CD8-positive, alpha-beta memory T cell (primary cell): ENCODE measurements at places on chromosomes 7 and 10. TPM values are rescaled to one million over a fixed set of nuclear protein-coding genes. Genes with fewer than 3 reads are reported as not detected.

The DENND2A gene
- not detected for total RNA-seq

The CHRM2 gene
- not detected for total RNA-seq

The H2BK1 gene
- total RNA-seq, result 0.57 TPM

The ADO gene
- 39.4 TPM for total RNA-seq

The LBX1 gene
- total RNA-seq, result not detected

The SPDYE2B gene
- not detected for total RNA-seq

The PDK4 gene
- total RNA-seq, result 1.2 TPM

GRCh38 chr7:1151156-1151555 is 8.8 kb downstream of the ZFAND2A start:
- peaks cover 23% of the 10 kb centered on the region for H3K36me3 ChIP-seq
- no peak overlapping the region for H3K4me3 ChIP-seq
- H3K4me1 ChIP-seq, result no peaks in the 10 kb centered on the region
- H3K27me3 ChIP-seq, result no peaks in the 10 kb centered on the region

DNA sequence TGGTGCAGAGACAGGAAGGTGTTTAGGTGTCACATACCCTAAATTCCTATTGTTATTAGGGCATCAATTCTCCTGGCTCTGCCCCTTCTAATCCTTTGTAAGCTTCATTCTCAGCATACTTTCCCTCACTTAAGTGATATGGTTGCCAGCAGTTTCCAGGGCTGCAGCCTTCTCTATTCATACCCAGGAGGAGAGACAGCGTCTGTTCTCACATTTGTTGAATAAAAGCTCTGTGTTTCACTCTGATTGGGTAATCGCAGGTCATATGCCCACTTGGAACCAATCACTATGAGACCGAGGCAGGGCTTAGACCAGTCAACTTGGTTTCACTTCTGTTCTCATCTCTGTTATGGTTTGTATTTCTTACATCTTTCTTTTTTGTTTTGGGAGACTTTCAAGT is 109.6 kb upstream of the MTPN start:
- H3K27ac ChIP-seq, result no peak overlapping the region
- H3K36me3 ChIP-seq, result no peaks in the 10 kb centered on the region
- H3K27me3 ChIP-seq, result no peaks in the 10 kb centered on the region
- DNase-seq, result no peak

DNA sequence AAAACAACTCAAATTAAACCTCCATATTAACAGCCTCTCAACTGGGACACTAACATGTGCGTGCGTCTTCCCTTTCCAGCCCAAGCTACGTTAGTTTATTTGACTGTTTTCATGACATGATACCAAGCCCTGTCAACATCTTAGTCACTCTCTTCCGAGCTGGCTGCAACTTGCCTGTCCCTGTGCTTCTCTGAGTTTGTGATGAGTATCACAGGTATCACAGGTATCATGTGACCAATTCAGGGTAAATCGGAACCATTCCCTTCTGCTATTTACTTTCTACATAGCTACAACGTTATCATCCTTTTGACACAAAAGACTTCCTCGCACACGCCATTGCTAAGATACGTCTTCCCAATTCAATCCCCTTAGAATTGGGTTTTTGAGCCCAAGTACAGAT is 70.2 kb downstream of the CAV1 start:
- peaks cover 3% of the 10 kb centered on the region for H3K27me3 ChIP-seq
- H3K4me1 ChIP-seq, result no peaks in the 10 kb centered on the region
- H3K4me3 ChIP-seq, result no peak overlapping the region

- no peak overlapping the region for H3K27ac ChIP-seq
- no peaks in the 10 kb centered on the region for H3K27me3 ChIP-seq
- H3K36me3 ChIP-seq, result no peaks in the 10 kb centered on the region
- no peaks in the 10 kb centered on the region for H3K4me1 ChIP-seq
- DNase-seq, result no peak
- no peak overlapping the region for H3K4me3 ChIP-seq
Observed at GRCh38 chr7:6917258-6917657, 91.2 kb upstream of the CCZ1B start.

- no peaks in the 10 kb centered on the region for H3K27me3 ChIP-seq
- no peaks in the 10 kb centered on the region for H3K4me1 ChIP-seq
- H3K4me3 ChIP-seq, result no peak overlapping the region
- no peaks in the 10 kb centered on the region for H3K36me3 ChIP-seq
- H3K27ac ChIP-seq, result no peak overlapping the region
Observed at GRCh38 chr7:118573085-118573484, 348.6 kb downstream of the ANKRD7 start.

DNA sequence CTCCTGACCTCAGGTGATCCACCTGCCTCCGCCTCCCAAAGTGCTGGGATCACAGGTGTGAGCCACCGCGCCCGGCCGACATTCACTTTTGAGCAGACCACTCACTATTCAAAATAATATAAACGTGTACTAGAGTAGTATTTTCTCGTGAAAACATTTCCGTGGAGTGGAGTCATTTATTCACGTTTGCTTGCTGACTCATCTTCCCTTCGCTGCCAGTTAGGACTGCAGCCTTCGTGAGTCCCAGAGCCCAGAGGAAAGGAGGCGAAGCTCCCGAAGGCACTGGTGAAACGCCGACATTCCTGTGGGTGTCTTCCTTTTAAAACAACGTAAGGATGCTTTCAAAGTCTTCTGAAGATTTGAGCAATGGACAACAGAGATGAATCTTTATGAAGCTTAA is 10.9 kb upstream of the INPP5A start:
- H3K27me3 ChIP-seq, result peaks cover 3% of the 10 kb centered on the region
- no peak overlapping the region for H3K27ac ChIP-seq
- H3K36me3 ChIP-seq, result no peaks in the 10 kb centered on the region
- H3K4me1 ChIP-seq, result no peaks in the 10 kb centered on the region
- H3K4me3 ChIP-seq, result no peak overlapping the region

DNA sequence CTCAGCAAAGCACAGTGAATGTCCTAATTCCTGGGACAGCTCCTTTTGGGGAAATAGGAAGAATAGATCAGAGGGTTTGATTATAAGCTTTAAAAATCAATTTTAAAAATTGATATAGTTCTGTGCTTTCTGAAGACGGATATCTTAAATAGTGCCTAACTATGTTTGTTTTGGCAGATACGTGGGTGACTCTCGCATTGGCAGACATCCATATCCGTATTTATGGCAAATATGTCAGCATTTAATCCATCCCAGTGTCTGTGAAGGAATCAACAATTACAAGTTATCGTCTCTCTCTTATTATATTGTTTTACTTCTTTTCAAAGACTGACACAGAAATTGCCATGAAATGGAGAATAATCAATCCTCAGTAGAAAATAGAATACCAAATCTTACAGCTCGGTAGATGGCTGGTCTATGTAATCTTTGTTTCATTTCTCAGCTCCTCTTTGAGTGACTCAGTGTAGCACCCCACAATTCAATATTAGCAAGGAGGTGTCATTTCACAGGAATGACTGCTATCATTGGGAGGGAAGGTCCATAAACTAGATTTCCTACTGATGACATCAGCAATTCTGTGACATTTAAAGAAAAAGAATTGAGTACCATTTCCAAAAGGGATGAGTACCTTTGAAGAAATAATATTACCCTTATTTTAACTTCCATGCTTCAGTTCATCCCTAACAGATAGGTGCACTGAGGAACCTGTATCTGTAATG is 186.4 kb upstream of the NFE2L3 start:
- H3K4me1 ChIP-seq, result no peaks in the 10 kb centered on the region
- H3K4me3 ChIP-seq, result no peak overlapping the region
- H3K36me3 ChIP-seq, result no peaks in the 10 kb centered on the region
- peaks cover 11% of the 10 kb centered on the region for H3K27me3 ChIP-seq

GRCh38 chr7:37920305-37920848 is at the start of gene EPDR1:
Gene EPDR1 (plus strand): TSS chr7:37920640. CDS start chr7:37920940, 300 bp downstream.
- H3K27me3 ChIP-seq, result peaks cover 8% of the 10 kb centered on the region
- H3K36me3 ChIP-seq, result no peaks in the 10 kb centered on the region
- no peak for DNase-seq
- H3K27ac ChIP-seq, result no peak within 1 kb of the TSS
- H3K4me1 ChIP-seq, result no peaks in the 10 kb centered on the region
- H3K4me3 ChIP-seq, result no peak within 1 kb of the TSS

DNA sequence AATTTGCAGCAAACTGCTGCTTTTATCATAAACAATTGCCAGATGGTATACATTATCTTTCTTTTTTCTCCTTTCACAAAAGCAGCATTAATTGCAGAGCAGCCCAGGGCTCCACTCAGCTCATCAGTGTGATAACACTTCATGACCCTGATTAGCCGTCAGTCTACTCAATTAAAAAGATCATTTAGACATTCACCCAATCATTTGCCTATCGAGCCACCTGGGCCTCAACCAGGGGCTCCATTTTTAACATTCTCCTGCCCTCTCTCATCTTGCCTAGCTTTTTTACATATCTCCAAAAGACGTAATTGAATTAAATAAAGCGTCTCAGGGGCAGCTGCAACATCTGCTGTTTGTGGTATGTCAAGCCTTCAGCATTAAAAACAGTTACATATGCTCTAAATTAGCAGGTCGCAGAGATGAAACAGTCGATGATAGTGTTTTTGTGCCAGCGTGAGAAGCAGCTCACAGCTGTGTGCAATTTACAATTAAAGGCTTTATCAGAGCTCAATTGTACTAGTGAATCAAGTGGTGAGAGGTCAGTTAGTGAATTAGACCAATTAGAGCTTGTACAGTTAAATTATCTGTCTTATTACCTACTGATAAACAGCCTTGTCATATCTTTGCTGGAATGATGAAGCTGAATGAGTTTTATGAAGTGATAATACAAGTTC is 522.5 kb downstream of the ETV1 start:
- no peak overlapping the region for H3K4me3 ChIP-seq
- H3K27ac ChIP-seq, result no peak overlapping the region
- H3K4me1 ChIP-seq, result no peaks in the 10 kb centered on the region
- no peak for DNase-seq
- H3K36me3 ChIP-seq, result no peaks in the 10 kb centered on the region

GRCh38 chr10:117518246-117518645 is 24.3 kb upstream of the EMX2 start:
- no peak overlapping the region for H3K27ac ChIP-seq
- no peak for DNase-seq
- no peaks in the 10 kb centered on the region for H3K36me3 ChIP-seq
- H3K27me3 ChIP-seq, result no peaks in the 10 kb centered on the region
- no peaks in the 10 kb centered on the region for H3K4me1 ChIP-seq

- no peak overlapping the region for H3K4me3 ChIP-seq
- no peaks in the 10 kb centered on the region for H3K4me1 ChIP-seq
- DNase-seq, result no peak
- H3K36me3 ChIP-seq, result no peaks in the 10 kb centered on the region
Observed at GRCh38 chr10:59126991-59127390, 49.5 kb upstream of the PHYHIPL start.

GRCh38 chr7:39656415-39656814 is 33.0 kb downstream of the RALA start:
- no peaks in the 10 kb centered on the region for H3K4me1 ChIP-seq
- no peak for DNase-seq
- no peak overlapping the region for H3K27ac ChIP-seq
- H3K27me3 ChIP-seq, result no peaks in the 10 kb centered on the region
- no peaks in the 10 kb centered on the region for H3K36me3 ChIP-seq

DNA sequence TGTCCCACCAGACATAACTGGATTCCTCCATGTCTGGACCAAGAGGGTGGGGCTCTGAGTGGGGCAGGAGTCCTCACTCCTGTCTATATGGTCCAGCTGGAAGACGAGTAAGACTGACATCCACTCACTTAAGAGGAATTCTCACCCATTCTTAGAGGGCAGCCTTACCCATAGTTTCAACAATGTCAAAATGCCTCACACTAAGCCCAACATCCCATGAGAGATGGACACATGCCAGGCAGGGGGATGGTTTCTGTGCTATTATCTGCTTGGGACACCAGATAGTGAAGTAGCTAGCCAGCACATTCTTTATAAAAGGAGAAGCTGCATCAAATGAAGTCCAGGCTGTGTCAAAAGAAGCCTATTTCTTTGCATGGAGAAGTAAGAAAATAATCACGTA is 4.7 kb upstream of the LANCL2 start:
- no peaks in the 10 kb centered on the region for H3K27me3 ChIP-seq
- H3K4me3 ChIP-seq, result no peak overlapping the region
- H3K4me1 ChIP-seq, result peaks cover 11% of the 10 kb centered on the region
- no peak overlapping the region for H3K27ac ChIP-seq
- H3K36me3 ChIP-seq, result no peaks in the 10 kb centered on the region

DNA sequence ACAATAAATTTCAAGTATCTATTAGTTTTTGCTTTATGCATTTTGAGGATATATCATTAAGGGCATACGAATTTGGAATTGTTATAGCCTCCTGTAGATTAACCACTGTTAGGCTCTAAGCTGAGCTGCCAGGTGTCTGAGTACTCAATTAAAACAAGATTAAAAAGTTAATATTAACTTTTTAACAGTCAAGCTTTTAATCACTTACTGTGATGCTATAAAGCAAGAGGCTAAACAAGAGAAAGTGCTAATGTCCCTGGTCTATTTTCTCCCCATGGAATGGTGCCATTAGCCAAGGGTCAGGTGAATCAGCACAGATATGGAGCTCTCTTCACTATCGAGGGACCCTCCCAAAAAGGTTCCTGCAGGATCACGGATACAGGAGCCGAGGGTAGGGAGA is 9.7 kb downstream of the GSAP start:
- H3K27ac ChIP-seq, result no peak overlapping the region
- no peaks in the 10 kb centered on the region for H3K4me1 ChIP-seq
- no peak for DNase-seq
- H3K27me3 ChIP-seq, result no peaks in the 10 kb centered on the region
